ENCODE measurements at places on chromosomes 7 and 10. TPM values are rescaled to one million over a fixed set of nuclear protein-coding genes. Genes with fewer than 3 reads are reported as not detected.

GRCh38 chr10:106284802-106285587 lies 879.5 kb downstream of the SORCS1 start:
- no peak for DNase-seq

DNA sequence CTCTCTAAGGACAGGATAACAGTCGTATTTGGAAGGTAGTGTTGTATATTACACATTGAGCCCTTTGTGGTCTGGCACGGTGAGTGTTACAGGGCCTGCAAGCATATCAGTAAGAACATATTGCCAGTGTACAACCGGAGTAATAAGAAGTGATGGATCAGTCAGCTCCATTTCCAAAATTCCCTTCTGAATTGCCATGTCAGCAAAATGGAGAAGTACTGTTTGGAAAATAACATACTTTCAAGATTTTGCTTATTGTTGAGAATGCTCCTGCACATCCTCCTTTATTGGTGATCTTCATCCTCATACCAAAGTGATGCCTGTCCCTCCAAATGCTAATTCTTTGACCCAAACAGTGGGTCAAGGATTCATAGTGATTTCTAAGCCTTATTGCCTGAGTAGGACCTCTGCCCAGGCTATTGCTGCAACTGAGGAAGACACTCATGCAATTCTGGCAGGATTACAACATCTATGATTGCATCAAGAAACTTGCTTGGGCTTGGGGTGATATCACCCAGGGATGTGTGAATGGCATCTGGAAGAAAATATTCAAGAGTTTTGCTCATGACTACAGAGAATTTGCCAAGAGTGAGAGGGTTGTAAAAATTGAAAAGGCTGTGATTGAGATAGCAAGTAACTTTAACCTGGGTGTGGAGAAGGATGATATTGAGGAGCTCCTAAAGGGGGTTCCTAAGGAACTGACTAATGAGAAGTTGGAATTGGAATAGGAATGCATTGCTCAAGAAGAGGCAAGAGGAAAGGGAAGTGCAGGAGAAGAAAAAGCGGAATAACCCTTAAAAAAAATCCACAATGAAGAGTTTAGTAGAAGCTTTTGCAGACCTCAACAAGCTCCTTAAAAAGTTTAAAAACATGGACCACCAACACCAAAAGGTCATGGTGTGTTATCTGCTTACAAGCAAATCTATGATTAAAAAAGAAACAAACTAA lies 452.2 kb upstream of the SORCS1 start:
- DNase-seq: no peak

GRCh38 chr7:148626828-148627227 lies 36.3 kb downstream of the C7orf33 start:
- DNase-seq: no peak

- no peak for DNase-seq
Measured at GRCh38 chr10:22379059-22379458, 33.8 kb downstream of the SPAG6 start.

The ITIH5 gene
- polyA plus RNA-seq: 31.2 TPM

The PLPP4 gene
- 4.6 TPM for polyA plus RNA-seq

DNA sequence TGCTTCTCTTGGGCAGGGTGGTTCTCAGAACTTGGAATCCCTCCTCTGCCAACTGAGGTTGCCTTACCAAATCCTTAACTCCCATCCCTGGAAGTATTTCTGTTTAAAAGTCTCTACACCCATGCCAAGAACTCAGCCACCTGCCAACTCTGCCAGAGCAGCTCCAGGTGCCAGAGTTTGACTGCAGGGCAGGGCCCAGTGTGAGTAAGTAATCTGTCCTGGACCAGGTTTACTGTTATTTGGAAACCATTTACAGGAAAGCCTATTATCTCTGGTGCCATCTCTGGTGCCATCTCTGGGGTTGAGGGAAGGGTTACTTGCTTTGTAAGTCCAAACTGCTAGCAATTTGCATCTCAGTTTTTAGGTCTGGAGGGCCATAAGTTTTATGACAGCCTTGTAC lies 2.5 kb downstream of the TSPAN15 start:
- no peak for DNase-seq

DNA sequence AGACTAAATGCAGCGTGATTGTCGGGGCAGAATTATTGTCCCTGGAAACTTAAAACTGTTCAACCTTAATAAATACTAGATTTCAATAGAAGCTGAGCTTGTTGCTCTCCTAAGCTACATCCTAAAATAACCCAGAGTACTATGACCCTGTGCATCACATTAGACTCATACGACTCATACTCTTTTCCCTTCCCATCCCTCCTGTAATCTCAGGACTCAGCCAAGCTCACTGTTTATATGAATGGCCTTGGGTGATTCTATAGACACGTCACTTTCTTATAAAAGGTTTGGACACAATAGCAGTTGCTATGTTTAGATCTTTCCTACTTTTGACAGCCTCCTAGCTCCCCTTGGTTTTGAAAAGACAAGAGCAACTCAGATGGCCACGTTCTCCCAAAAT lies 17.2 kb downstream of the TCF7L2 start:
- no peak for DNase-seq

DNA sequence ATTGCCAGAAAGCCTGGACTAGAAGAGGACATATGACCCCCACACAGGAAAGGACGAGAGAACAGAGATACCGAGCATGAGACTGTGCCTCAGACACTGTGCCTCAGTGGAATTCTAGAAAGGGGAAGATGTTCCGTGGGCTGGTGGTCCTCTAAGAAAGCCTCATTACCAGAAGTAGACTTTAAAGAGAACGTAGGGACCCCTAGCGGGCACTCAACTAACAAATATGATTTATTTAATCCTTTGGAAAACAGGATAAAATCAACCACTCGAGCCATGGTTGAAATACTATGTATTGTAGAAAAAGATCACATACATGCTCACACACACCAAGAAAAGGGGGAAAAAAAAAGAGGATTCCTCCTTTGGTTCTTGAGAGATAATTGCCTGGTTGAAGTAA lies 701.2 kb upstream of the SORCS1 start:
- DNase-seq: no peak

DNA sequence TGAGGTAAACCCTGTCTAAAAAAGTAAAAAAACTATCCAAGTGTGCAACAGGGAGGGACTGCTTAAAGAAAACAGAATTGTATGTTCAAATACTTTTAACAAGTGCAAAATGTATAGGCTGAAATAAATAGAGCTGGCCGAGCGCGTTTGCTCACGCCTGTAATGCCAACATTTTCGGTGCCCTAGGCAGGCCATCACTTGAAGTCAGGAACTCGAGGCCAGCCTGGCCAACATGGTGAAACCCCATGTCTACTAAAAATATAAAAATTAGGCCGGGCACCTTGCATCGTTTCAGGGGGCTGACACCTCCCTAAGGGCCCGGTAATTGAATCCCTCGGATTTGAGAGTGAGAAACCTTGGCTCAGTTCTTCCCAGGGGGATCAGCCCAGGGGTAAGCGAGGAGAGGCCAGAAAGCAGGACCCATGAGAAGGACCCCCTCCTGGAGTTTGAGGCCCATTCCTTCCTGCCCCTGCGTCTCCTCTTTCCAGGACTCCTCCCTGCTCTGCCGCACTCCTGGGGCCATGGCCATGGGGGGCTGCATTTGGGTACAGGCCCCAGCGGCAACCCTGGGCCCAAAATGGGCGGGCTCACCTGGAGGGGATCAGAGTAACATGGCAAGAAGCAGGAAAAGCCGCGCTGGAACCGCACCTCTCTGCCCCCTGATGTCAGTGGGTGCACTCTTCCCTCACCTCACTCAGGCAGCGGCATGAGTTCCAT lies 75.5 kb upstream of the TMEM248 start:
- no peak for DNase-seq

DNA sequence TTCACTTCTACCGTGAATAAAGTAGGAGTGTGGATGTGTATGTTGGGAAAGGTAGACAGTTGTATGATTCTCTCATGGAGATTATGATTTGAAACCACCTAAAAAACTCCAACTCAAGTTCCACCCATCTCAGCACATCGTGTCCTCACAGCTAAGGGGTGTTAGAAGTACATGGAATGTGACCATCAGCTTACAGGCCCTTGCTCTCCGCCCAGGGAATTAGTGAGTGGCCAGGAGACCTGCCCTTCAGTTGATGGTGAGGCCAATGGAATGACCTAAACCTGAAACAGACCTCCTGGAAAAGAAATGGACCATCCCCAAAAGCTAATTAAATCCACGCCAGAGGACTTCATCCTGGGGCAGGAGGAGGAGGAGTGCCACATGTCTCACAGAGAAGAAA lies 2.1 kb upstream of the WNT2 start:
- no peak for DNase-seq

DNA sequence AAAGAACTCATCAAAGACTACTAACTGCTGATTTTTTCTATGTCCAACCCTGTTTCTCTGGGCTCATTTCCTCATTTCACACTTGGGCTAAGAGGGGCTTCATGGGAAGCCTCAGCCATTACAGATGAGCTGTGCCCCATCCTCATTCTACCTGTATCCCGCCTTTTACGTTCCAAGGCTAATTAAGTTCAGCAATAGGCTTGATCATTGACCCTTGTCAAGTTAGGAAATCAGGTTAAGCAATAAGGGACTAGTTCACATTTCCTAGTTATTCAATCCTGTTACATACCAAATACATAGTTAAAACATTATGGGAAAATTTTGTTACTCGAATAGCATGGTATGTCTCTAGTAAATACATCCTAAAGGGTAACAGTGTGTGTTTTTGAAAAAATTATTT lies 29.3 kb upstream of the AGBL3 start:
- DNase-seq: no peak

The PLAU gene
- 16.1 TPM for polyA plus RNA-seq

- DNase-seq: peak; percentile 75
Measured at GRCh38 chr10:102645388-102645740, 1.1 kb downstream of the TRIM8 start.

GRCh38 chr7:142587578-142588191 lies 161.6 kb upstream of the PRSS1 start:
- DNase-seq: no peak

DNA sequence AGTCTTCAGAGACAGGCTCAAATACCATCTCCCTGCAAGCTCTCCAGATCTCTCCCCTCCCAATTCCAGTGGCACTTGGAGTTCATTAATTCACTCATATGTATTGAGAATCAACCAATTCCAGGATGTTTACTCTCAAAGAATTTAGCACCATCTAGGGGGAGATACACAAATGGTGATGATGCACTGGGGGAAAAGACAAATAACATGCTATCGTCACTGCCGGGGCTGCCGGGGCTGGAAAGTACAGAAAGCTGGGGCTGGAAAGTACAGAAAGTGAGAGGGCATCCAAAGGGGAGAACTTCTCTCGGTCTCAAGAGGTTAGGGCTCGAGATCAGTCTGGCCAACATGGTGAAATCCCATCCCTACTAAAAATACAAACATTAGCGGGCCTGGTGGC lies 118.7 kb downstream of the MKX start:
- no peak for DNase-seq

GRCh38 chr7:7867846-7868571 lies 100.6 kb upstream of the GLCCI1 start:
- no peak for DNase-seq

DNA sequence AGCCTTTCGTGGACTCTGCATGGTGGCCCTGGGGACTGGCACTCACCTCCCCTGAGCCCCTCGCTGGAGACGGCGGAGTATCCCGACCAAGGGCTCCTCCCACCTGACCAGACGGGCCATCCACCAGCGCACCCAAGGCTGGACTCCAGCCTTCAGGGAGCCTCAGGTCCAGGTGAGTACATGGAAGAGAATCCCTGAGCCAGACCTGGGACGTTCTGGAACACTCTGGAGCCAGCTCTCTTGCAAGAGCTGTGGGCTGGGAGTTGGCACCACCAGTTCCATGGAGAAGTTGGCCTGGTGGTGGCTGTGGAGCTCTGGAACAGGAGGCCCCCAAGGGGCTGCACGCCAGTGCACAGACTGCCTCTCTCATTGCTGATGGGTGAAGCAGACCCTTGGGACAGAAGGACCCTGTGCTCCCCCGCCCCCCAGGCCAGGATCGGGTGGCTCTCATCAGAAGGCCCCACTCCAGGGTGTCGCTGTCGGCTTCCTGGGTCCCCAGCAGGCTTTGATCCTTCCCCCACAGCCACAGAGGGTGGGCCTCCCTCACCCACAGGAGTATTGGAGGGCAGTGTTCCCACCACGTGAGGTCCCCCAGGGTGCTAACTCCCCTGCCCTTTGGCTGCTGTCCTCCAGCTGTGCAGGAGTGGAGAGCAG lies 189.9 kb downstream of the EBF3 start:
- no peak for DNase-seq

The BLOC1S2 gene
- polyA plus RNA-seq: 43.7 TPM

- no peak for DNase-seq
Measured at GRCh38 chr7:118573085-118573484, 348.6 kb downstream of the ANKRD7 start.

DNA sequence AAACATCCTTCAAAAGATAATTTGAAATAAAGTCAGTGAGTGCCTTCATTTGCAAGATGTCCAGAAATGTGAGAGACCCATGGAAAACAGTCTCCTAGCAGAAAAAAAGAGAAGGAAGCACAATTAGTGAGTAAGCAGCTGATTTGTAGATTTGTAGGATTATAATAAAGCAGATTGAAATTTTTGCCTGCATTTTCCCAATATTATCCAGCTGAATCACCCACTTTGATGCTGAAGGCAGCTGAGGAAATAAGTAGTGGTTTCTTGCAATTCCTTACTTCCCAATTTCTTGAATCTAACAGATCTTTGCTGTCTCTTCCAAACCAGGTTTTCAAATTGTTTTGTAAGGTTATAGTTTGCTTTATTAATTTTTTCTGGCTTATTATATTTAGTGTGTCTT lies 181.4 kb downstream of the GNAT3 start:
- DNase-seq: no peak

DNA sequence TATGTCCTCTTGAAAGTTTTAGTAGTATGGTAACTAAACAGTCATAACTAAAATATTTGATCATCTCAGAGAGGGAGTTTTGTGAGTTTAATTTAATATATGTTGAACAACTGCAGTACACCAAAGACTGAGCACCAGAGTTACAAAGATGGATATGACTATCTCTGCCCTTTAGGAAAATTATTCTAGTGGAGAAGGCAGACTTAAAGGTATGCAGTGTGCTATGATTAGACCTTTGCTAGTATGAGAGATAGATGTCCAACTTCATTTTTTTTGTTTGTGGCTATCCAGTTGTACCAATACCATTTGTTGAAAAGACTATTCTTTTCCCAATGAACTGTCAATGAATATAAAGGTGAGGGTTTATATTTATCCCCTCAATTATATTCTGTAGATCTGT lies 33.4 kb downstream of the AKAP9 start:
- no peak for DNase-seq

GRCh38 chr7:33044401-33044718 lies 18.2 kb downstream of the NT5C3A start:
- DNase-seq: no peak

GRCh38 chr7:87920578-87920977 lies 13.5 kb upstream of the ADAM22 start:
- DNase-seq: no peak

DNA sequence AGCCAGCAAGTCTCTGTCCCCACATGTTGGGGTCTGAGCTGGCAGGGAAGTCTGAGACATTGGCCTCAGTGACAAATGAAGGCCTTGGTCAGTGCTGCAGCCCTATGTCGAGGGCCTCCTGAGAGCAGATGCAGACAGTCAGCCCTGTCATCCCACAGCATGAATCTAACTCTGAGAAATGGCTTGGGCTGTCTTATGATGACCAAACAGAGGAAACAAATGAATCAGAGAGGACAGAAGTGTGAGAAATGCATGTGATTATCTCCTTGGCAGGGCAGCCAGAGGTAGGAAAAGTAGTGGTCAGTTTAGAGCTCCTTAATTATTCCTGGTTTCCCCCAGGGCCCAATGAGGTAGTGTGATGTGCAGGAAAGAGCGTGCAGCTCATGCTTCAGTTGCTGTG lies 287.6 kb downstream of the SORCS3 start:
- no peak for DNase-seq

- peak; percentile 15 for DNase-seq
Measured at GRCh38 chr7:74002474-74003017, 25.4 kb upstream of the ELN start.

- DNase-seq: no peak
Measured at GRCh38 chr7:91556239-91556638, 292.0 kb downstream of the FZD1 start.
